Umbilical cord (tissue), 2 donors: ENCODE measurements at places on chromosomes 12 and 14. TPM values are rescaled to one million over a fixed set of nuclear protein-coding genes. Genes with fewer than 3 reads are reported as not detected.

Gene ARHGDIB
- total RNA-seq: 60.2 TPM

Gene TMEM121
- total RNA-seq: 6.0 TPM

Gene LAG3
- 1.7 TPM for total RNA-seq

Gene BIN2
- 4.6 TPM for total RNA-seq

Gene CISTR
- total RNA-seq: not detected

Gene ZFHX2
- total RNA-seq: 0.96 TPM

DNA sequence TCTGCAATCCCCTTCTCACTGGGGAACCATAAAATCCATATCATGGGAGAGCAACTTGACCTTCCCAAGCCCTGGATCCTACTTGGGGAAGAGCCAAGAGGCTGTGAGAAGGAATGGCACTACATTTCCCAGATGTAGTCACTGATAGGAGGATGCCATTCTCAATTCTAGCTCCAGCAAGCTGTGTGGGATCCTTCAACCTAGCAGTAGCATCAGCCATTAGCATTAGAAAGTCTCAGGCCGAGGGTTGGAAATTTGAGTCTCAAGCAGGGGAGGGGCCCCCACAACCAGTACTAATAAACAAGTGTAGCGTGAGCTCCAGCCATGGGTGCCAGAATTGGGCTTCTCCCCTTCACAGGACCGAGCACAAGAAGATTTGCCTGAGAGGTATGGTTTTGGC lies 84.3 kb upstream of the NELL2 start:
- DNase-seq: no peak

- DNase-seq: no peak
Measured at GRCh38 chr12:27284021-27284420, 39.9 kb downstream of the STK38L start.

DNA sequence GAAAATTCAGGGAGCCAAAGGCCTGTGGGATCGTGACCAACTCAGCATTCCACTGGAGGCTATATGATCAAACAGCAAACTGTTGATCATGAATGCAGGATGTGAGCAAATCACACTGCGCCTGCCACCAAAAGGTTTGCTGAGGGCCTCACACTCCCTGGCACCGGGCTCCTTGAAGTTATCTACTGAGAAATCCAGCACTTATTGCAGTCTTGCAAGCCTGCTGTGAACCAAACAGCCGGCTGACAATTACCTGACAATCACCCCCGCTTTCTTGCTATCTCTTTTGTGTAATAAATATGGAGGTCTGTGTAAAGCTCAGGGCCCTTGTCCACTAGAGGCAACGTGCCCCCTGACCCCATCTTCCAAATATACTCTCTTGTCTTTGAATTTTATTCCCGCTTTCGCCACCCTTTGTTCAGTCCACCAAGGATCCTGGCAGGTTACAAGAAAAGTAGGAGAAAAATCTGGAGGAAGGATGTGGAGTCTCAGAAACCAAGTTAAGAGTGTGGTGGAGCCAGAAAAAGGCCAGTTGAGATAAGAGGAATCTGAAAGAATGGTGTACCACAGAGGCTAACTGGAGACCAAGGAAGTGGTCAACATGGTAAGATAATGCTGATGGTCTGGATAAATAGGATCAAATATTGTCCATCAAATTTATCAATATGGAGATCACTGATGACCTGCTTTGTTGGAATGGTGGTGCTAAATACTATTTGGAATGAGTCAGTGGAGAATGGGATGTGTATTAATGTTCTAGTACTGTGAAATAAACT lies 229.2 kb downstream of the ALX1 start:
- no peak for DNase-seq

- no peak for DNase-seq
Measured at GRCh38 chr12:75766263-75767160, 255.1 kb upstream of the KRR1 start.

- DNase-seq: peak; percentile 76
Measured at GRCh38 chr12:111396726-111397445, 8.8 kb upstream of the SH2B3 start.

DNA sequence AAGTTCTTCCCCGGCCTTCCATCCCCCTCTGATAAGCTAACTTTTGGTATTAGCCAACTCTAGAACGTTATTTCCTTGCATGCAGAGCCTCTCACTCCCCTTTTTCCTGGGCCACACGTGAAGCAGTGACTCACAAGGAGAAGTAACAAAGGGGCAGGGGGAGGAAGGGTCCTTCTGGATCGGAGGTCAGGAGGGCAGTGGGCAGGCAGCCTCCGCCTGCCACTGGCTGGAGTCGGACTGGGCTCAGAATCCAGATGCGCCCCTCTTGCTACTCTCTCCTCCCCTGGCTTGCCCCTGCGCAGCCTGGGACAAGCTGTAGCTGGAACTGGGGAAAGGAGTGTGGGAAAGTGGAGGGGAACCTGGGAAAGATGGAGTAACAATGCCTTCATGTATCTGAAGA lies 55.0 kb downstream of the TPCN1 start:
- no peak for DNase-seq

GRCh38 chr12:84862186-84862585 lies 50.4 kb downstream of the SLC6A15 start:
- DNase-seq: no peak

- DNase-seq: no peak
Measured at GRCh38 chr12:53955036-53955775, 503 bp downstream of the HOXC12 start.

DNA sequence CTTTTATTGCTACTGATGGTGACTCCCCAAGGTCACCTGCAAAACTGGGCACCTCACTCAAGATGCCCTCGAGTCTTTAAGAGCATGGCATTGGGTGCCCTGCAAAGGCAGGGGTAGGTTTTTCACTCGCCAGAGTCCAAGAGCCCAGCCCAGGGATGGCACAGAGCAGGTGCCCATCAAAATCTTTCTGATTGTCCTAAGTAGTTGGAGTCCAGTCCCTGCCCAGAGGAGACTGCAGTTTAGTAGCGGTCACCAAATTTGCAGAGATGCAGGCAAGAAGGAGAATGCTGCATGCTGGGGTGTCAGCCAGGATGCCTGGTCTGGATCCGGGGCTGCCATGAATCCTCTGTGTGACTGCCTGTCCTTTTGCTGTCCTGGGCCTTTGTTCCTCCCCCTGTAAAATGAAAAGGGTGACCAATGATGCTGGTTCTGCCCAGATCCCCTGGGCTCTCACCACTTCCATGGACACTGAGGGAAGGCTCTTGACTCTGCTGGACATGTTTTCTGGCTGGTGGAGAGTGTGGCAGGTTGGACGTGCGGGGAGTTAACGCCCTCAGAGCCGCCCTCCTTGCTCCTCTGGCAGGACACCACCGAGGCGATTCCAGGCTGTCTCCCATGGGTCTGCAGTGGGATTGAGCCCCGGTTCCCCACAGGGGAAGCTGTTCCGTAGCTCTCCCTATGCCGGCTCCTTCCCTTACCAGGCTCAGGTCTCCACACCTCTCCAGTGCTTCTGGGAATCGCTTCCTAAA lies 41.3 kb downstream of the DLK1 start:
- DNase-seq: no peak

DNA sequence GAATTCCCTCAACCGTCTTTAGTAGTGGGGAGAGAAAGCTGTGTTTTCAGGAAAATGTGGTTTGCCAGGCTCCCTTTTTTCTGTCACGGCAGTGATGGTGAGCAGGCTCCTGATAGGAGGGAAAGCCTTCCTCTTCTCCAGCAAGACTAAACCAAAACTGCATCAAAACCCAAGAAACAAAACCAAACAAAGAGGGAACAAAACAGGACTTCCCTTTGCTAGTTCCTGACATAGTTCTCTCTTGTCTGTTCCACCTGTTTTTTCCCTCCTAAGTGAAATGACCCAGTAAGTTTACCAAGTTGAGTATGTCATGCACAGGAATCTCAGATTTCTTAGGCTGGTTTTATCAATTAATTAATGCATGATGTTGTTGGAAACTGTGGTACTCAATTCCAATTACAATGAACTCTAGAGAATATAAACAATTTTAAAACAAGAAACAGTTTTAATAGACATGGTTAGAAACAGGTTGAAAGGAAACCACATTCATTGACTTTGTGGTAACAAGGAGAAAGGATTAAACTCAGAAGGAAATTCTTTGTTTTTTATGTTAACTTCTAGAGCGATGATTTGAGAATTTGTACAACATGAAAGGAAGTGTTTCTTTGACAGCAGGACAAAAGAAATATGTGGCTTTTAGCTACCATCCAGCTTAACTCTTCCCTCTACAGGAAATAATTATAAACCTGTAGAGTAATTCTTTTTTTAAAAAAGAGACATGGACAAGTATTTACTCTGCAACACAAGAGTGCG lies 23.0 kb upstream of the CSRP2 start:
- DNase-seq: peak; percentile 32

GRCh38 chr14:21023174-21023573 lies 1.7 kb downstream of the NDRG2 start:
- no peak for DNase-seq

- DNase-seq: peak; percentile 33
Measured at GRCh38 chr12:113244478-113244958, 23.3 kb downstream of the TPCN1 start.

DNA sequence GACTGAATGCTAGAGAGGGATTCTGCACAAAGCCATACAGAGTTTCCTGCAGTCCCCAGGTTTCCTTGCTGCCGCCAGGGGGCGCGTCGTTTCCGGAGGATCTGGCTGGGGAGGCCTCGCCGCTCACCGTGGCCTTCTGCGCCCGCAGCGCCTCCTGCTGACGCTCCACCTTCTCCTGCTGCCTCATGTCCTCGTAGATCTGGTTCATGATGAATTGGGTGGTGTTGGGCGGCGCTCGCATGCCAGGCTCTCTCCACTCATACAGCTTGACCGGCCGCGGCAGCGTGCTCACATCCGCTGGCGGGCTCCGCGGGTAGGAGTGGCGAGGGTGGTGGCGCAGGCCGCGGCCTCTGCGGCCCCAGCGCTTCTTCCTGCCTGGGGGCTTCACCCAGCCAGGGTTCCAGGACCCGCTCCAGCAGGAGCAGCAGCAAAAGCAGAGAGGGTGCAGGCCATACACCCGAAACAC lies 987 bp downstream of the CCER1 start:
- DNase-seq: no peak
